A549 treated with CpdA at 1 μM for 4 hours (cell line): ENCODE measurements at places on chromosomes 2 and 18. TPM values are rescaled to one million over a fixed set of nuclear protein-coding genes. Genes with fewer than 3 reads are reported as not detected.

Gene POTEC
- not detected in 5 replicates for total RNA-seq

Gene ZEB2
- 3.4 to 8.1 TPM (median 4.6 TPM) in 5 replicates for total RNA-seq

Gene HOXD12
- total RNA-seq = not detected in 5 replicates

Gene HK2
- 1.0 to 2.1 TPM (median 1.1 TPM) in 5 replicates for total RNA-seq

Gene EEF1B2
- 1,038 to 1,113 TPM (median 1,044 TPM) in 5 replicates for total RNA-seq

Gene TAF1B
- total RNA-seq = 23.5 to 46.1 TPM (median 24.8 TPM) in 5 replicates

Gene GPATCH11
- 9.1 to 13.1 TPM (median 10.0 TPM) in 5 replicates for total RNA-seq

Gene EIF2AK3
- total RNA-seq = 13.9 to 20.0 TPM (median 15.4 TPM) in 5 replicates

Gene SNTG2
- not detected in 5 replicates for total RNA-seq

Gene C2orf81
- 2.8 to 4.7 TPM (median 3.5 TPM) in 5 replicates for total RNA-seq

Gene CCDC148
- total RNA-seq = 0.14 to 0.78 TPM (median 0.39 TPM) in 5 replicates

Gene HSPE1
- 479 to 966 TPM (median 549 TPM) in 5 replicates for total RNA-seq

Gene ACTR1B
- total RNA-seq = 30.3 to 44.5 TPM (median 39.2 TPM) in 5 replicates

Gene ST6GAL2
- 18.8 to 31.5 TPM (median 19.4 TPM) in 5 replicates for total RNA-seq

Gene CNTNAP5
- total RNA-seq = not detected in 5 replicates

Gene LCT
- 0.03 to 0.05 TPM (median 0.03 TPM) in 3 of 5 replicates, not detected in the others for total RNA-seq

Gene SNORC
- total RNA-seq = 4.5 to 13.2 TPM (median 10.4 TPM) in 5 replicates

Gene CD226
- total RNA-seq = 0.06 to 0.16 TPM (median 0.09 TPM) in 4 of 5 replicates, not detected in the other

Gene AGXT
- 0.05 TPM in 1 of 5 replicates, not detected in the others for total RNA-seq

Gene PTPRM
- total RNA-seq = 28.0 to 35.0 TPM (median 30.4 TPM) in 5 replicates

Gene TSPYL6
- not detected in 5 replicates for total RNA-seq

Gene IGFBP5
- total RNA-seq = 0.21 to 0.31 TPM (median 0.30 TPM) in 5 replicates

Gene CAPN13
- total RNA-seq = 0.10 to 0.15 TPM in 2 of 5 replicates, not detected in the others

Gene LBX2
- 3.0 to 4.0 TPM (median 3.5 TPM) in 5 replicates for total RNA-seq

Gene ATP6V1C2
- 0.26 to 1.2 TPM (median 0.49 TPM) in 5 replicates for total RNA-seq

Gene COLEC11
- total RNA-seq = 0.22 to 0.84 TPM (median 0.56 TPM) in 5 replicates

Gene TEKT4
- total RNA-seq = 0.02 TPM in 1 of 5 replicates, not detected in the others

Gene ANAPC1
- 22.3 to 41.2 TPM (median 30.1 TPM) in 5 replicates for total RNA-seq

Gene CHST9
- total RNA-seq = not detected in 5 replicates

Gene CPO
- total RNA-seq = 0.13 TPM in 1 of 5 replicates, not detected in the others
